ENCODE measurements at places on chromosomes 1 and 21.

GRCh38 chr1:108734171-108734865, 12.2 kb upstream of the STXBP3 start:
- no peak for DNase-seq

- DNase-seq = no peak
Observed at GRCh38 chr1:229440851-229441537, 7.1 kb upstream of the ACTA1 start.

DNA sequence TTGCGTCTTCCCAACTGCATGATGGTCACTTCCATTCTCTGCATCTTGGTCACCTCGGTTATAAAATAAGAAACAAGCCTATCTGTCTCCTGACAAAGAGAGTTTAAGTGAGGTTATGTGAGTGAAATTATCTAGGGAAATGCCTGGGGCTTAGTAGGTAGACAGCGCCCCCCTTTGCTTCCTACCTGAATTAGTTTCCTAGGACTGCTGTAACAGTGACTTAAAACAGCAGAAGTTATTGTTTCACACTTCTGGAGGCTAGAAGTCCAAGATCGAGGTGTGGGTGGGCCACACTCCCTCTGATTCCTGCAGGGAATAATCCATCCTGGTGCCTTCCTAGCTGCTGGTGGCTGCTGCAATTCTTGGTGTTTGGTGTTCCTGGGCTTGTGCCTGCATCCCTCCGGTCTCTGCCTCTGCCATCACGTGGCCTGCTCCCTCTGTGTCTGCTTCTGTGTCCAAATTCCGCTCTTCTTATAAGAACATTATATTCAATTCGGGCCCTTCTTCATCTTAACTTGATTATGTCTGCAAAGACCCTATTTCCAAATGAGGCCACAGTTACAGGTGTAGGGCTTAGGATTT, 92.6 kb downstream of the IGSF21 start:
- DNase-seq = no peak

DNA sequence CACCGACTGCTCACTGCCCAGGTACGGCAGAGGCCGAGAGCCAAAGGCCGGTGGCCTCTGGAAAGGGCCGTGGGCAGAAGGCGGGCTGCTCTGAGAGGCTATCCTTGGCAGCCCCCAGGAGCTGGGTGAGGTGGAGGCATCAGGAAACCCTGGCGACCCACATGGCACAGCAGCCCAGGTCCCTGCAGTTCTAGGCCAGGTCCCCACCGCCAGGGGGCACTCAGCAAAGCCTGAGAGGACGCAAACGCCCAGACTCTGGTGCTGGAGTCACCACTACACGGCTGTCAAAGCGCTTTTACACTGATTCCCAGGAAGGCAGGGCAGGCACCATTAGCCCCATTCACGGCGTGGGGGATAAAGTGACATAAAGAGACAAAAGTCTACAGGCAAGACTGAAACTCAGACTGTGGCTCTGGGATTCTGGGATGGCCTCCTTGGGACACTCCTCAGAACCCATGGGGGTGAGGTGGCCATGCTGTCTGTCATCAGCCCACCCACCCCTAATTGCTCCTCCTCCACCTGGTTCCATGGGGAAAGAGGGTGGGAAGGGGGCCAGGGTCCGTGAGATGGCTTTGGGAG, 4.9 kb downstream of the PLEKHG5 start:
- peak; percentile 86 for DNase-seq

- no peak for DNase-seq
Observed at GRCh38 chr1:25247829-25248754, 838 bp upstream of the RSRP1 start.

GRCh38 chr1:152165286-152166077, 6.5 kb upstream of the RPTN start:
- no peak for DNase-seq

GRCh38 chr21:42258885-42259407, 40.0 kb downstream of the ABCG1 start:
- DNase-seq = no peak

DNA sequence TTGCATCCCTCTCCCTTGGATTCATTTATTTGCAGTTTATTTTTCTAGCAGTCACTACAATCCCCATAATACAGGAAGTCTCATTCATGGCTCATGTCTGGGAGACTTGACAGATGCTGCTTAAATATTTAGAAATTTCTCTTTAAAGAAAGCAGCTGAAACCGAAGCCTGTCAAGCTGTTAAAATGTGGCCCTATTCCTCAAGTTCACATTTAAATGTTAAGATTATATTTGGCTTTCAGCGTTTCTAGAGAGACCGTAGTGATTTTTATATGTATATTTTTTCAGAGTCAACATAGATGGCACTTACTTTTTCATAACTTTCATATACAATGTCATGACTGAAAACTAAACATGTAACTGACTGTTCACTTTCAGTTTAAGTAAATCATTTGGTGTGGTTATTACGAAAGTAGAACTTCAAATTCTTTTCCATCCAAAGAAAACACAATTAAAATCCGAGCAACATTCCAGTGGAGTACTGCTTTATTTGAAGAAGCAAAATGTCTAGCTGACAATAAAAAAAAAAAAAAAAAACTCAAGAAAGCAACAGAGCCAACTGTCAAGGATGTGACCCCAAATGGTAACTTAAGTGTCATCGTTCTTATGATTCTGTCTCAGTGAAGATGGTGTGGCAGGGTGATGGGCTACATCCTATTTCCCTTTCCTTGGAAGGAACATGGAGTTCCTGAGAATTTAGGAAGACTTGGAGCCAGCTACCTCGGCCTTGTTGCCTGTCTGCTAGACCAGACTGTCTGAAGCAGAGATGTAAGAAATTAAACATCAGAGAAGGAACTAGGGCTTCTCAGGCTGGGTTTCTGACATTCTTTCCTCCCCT, 37.8 kb downstream of the MIS18A start:
- DNase-seq = no peak

Data from CD4-positive, alpha-beta T cell treated with Interferon alpha-2 for 1 hour (primary cell).